Lower leg skin (tissue), 4 donors: ENCODE measurements at places on chromosomes 6 and 20. TPM values are rescaled to one million over a fixed set of nuclear protein-coding genes. Genes with fewer than 3 reads are reported as not detected.

DNA sequence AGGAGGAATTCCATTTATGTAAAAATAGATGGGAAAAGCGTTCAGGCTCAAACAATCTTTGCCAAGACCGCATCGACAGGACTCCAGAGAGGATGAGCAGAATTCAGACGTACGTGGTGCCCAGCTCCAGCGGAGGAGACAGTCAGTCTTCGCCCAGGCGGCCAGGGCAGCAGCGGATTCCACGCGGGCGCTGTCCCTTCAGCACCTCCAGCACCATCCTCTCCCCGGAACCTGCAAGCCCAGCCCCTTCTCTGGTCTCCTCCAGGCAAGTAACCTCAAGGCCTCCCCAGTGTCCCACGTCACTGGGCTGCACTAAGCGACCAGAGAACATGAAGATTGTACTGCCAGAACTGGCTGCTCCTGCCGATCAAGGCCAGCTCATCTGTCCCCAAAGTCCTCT is 2.8 kb upstream of the KCNQ2 start:
- no peak for DNase-seq

GRCh38 chr6:71482742-71483141 is 194.1 kb downstream of the OGFRL1 start:
- no peak for DNase-seq

- peak; percentile 53 for DNase-seq
Observed at GRCh38 chr6:169887529-169888140, 136.2 kb downstream of the ERMARD start.

The CALHM5 gene
- 3.9 TPM for total RNA-seq

The ZNF165 gene
- 0.72 TPM for total RNA-seq

The PHF20 gene
- total RNA-seq = 53.3 TPM
